Stimulated activated CD4-positive, alpha-beta T cell treated with anti-CD3 and anti-CD28 coated beads, Interleukin-4, amount 100 ng/mL, for 24 hours (primary cell): ENCODE measurements at places on chromosomes 2 and 18.

DNA sequence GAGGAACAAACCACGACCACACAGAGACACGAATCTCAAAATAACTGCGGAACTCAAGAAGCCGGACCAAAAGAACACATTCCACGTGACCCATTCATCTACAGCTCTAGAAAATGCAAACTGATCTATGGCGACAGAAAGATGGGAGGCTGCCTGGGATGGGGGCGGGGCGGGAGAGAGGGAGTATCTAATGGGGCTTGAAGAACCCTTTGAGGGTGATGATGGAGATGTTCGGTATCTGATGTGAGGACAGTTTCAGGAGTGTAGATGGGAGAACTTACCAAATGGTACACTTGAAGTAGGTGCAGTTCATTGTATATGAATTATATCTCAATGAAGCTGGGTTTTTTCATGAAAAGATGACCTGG, 34.6 kb upstream of the KLF11 start:
- DNase-seq = no peak

DNA sequence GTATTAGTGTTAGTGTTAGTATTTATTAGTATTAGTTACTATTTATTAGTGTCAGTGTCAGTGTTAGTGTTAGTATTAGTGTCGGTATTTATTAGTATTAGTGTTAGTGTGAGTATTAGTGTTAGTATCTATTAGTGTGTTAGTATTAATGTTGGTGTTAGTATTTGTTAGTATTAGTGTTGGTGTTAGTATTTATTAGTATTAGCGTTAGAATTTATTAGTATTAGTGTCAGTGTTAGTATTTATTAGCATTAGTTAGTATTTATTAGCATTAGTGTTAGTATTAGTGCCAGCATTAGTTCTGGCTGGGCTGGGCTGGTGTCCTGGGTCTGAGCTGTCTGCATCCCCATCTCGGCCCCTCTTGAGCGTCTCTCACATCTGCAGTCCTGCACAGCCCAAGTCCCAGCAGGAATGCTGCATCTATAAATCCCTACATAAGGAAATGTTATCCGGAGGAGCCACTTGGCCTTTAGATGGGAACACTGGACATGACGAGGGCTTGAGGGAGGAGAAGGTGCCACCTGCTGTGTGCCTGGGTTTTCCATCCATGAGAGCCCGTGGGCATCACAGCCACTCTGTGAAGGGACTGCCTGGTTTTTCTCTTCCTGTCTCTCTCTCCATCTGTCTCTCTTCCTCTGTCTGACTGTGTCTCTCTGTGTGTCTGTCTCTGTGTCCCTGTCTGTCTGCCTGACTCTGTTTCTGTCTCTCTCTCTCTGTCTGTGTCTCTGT, 33.6 kb downstream of the TWIST2 start:
- no peak for DNase-seq

DNA sequence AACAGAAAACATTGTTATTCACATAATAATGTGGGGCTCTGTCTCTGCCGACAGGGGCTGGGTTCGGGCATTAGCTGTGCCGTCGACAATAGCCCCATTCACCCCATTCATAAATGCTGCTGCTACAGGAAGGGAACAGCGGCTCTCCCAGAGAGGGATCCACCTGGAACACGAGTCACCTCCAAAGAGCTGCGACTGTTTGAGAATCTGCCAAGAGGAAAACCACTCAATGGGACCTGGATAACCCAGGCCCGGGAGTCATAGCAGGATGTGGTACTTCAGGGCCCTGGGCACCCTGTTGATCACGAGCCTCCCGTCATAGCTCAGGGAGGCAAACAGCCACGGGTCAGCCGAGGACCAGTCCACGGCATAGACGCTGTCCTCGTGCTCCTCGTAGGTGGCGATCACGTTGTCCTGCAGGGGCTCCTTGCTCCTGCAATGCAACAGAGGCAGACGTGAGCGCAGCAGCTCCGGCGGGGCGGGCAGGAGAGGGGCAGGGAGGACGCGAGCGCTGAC, 188.5 kb downstream of the EIPR1 start:
- DNase-seq = no peak

- DNase-seq = no peak
Measured at GRCh38 chr2:106530866-106531265, 43.7 kb downstream of the CD8B2 start.
